ENCODE measurements at places on chromosomes 16 and 17.

DNA sequence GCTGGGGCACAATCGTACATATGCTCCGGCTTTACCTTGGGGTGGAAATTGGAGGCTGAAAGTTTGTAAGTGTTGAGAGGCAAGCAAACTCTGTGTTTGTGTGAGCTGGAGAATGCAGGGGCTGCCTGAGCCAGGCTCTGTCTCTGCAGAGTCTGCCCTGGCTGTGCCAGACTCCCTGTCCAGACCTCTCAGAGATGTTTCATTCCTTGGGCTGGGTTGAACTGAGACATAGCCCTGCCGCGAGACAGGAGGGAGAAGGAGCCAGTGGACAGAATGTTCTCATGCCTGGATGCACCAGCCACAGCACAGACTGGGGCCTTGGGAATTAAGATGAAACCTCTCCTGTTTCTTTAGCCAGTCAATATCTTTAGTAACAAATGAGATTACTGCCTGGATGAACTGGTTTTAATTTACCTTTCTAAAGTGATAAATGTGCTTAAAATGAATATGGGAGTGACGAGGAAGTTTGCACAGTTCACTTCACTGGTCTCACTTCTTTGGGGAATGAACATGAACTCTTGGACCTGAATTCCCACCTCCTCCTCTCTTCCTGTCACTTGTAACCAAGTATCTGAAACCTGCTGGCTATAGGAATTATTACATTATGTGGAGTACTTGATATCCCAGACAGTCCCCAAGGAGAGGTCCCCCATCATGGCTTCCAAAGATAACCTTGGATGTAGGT, 40.1 kb downstream of the YPEL2 start:
- no peak for DNase-seq
- no peaks in the 10 kb centered on the region for H3K27me3 ChIP-seq
- peak overlapping the region; percentile 30 for H3K27ac ChIP-seq
- H3K4me3 ChIP-seq = no peak overlapping the region
- H3K36me3 ChIP-seq = no peaks in the 10 kb centered on the region

GRCh38 chr17:1640329-1641064, 5.0 kb downstream of the SCARF1 start:
- no peak overlapping the region for H3K27ac ChIP-seq
- no peaks in the 10 kb centered on the region for H3K36me3 ChIP-seq
- no peaks in the 10 kb centered on the region for H3K27me3 ChIP-seq
- peaks cover 16% of the 10 kb centered on the region for H3K4me1 ChIP-seq
- H3K4me3 ChIP-seq = no peak overlapping the region

GRCh38 chr16:85384833-85385462, 228.2 kb upstream of the GSE1 start:
- no peak overlapping the region for H3K27ac ChIP-seq
- H3K36me3 ChIP-seq = no peaks in the 10 kb centered on the region
- no peak overlapping the region for H3K4me3 ChIP-seq
- peaks cover 9% of the 10 kb centered on the region for H3K27me3 ChIP-seq
- H3K4me1 ChIP-seq = no peaks in the 10 kb centered on the region

DNA sequence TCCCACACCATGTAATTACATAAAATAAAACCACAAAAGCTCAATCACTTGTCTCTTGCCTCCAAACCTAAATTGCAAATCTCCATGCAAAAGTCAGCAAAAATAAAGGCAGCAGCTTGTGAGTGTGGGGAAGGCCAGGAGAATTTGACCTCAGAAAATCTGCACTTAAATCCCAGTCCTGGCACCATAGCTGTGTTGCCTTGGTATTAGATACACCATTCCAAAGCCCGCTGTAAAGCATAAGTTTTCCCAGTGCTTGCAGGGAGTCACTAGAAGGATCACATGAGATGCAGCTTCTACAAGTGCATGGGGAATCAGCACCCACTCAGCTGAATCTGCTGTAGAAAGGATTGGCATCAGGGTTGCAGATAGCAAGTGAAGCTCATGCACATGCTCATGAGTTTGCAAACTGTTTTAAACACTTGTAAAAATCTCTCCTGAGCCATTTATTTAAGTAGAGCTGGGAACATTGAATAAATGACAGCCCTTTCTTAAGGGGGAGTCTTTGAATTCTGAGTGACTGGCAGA, 495.0 kb upstream of the HSBP1 start:
- no peak overlapping the region for H3K27ac ChIP-seq
- H3K27me3 ChIP-seq = peaks cover 11% of the 10 kb centered on the region
- no peaks in the 10 kb centered on the region for H3K36me3 ChIP-seq

DNA sequence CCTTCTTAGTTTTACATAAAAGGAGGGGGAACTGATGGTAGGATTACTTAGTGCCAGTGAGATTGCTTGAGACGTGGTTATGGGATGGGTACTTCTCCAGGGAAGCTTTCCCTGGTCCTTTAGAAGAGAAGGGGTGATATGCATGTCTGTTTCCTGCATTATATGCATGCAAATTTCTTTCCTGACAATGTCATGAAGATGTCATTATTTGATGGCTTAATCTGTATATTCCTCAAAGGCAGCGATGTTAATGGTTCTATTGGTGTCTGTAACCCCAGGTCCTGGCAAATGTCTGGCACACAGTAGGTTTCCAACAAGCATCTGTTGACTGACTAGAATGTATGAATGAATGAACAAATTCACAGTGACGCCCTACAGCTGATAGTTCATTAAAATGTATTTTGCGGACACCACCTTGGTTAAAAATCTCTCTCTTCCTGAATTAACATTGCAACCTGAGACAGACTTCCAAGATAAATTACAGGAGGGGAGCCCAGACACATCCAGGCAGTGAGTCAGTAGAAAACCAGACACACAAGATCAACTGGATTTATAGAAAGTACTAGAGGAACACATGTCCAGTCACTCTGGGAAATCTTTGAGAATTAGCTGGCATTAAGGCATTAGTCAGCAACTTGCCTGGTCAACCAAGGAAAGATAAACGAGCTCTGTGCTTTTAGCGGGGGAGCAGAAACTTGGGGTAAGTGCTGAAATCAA, 293.4 kb downstream of the XYLT1 start:
- DNase-seq = no peak
- H3K4me1 ChIP-seq = peaks cover 4% of the 10 kb centered on the region
- H3K27me3 ChIP-seq = no peaks in the 10 kb centered on the region
- H3K27ac ChIP-seq = no peak overlapping the region

DNA sequence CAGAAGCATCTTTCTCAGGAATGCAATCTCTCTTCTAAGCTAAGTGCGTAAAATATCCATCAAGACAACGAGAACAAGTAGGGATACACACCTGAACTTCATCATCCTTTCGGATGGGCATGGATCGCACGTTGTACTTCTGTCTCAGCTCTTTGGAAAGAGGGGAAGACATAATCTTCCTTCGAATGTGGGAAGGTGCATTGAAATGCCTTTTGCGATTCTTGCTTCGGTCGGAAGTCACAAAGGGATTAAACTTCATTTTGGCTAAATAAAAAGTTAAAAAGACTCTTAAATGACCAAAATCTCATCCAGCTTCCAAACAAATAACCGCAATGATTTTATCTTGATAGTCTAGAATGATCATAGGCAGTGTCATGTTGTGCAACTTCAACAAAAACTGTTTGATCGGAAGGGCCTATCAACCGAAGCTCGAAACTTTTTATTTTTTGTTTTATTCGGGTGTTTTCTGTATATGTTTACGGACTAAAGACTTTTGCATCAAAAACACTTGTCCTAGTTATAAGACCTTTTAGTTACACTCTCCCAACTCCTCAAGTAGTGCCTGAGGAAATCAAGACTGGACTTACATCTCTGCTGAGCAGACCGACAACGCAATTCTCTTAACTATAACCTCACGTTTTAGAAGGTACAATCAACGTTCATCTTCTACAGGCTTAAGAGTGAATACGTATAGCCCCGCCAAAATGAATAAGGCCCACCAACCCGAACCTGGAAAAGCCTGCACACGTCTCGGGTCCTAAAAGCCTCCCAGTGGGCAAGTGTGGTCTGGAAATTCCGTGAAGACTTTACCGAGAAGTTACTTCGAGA, 727 bp downstream of the RPL26 start:
- peak overlapping the region; percentile 100 for H3K4me3 ChIP-seq
- H3K27me3 ChIP-seq = no peaks in the 10 kb centered on the region
- H3K27ac ChIP-seq = peak overlapping the region; percentile 99

DNA sequence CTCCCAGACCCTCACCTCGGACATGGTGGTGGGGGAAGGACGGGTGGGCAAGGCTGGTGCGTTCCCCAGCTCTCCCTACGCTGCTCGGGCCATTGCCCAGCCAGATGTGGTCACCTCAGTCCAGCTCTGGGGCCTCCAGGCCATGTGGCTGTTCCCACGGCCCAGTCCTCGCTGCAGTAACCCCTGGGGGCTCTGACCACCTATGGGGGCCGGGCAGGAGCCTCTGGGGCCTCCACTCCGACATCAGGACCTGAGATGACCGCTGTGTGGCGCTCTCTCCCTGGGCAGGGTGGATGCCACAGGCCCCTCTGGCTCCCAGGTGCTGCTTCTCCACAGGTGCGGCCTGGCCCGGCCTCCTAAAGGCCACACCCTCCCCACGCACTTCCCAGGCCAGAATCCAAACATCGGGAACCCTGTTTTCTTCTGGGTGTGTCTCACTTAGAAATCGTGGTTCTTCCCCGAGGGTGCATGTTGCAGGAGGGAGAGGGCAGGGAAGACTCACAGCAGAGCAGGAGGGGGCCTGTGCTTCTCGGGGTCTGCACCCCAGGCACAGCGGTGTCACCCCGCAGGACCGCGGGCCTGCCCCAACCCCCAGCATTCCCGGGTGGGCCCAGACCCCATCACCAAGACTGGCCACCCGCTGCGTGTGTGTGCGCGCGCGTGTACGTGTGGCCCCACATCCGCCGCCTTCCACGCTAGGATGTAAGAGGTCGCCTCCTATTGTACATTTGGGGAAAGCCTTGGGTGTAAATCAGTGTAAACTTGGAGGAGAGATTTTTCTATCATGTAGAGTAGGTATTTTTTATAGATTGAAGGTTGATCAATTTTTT, 5.9 kb upstream of the CAPN15 start:
- no peaks in the 10 kb centered on the region for H3K27me3 ChIP-seq

- no peak for DNase-seq
- no peak overlapping the region for H3K4me3 ChIP-seq
- H3K27me3 ChIP-seq = no peaks in the 10 kb centered on the region
- H3K36me3 ChIP-seq = no peaks in the 10 kb centered on the region
- H3K27ac ChIP-seq = no peak overlapping the region
Measured at GRCh38 chr16:88744577-88745521, 38.5 kb downstream of the CTU2 start.

GRCh38 chr16:72937360-72937759, 110.6 kb downstream of the ZFHX3 start:
- H3K4me3 ChIP-seq = no peak overlapping the region
- H3K27ac ChIP-seq = no peak overlapping the region
- H3K4me1 ChIP-seq = no peaks in the 10 kb centered on the region
- no peaks in the 10 kb centered on the region for H3K36me3 ChIP-seq

DNA sequence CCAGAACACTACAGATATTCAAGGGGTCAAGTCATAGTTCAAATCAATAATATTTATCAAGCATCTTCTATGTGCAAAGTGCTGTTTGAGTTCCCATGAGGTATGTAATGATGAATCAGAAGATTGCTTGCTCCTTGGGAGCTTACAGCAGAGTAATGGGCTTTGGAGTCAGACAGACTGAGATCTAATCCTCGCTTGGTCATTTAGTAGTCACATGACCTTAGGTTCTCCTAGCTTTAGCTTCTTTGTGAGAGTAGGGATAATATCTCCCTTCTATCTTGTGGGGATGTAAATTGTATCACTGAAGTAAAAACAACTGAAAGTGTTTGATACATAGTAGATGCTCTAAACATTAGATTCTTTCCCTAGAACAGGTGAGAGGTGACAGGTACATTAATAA, 30.1 kb downstream of the SNX11 start:
- peaks cover 10% of the 10 kb centered on the region for H3K4me1 ChIP-seq
- peaks cover 12% of the 10 kb centered on the region for H3K36me3 ChIP-seq
- H3K27ac ChIP-seq = peak overlapping the region; percentile 14
- no peak overlapping the region for H3K4me3 ChIP-seq

DNA sequence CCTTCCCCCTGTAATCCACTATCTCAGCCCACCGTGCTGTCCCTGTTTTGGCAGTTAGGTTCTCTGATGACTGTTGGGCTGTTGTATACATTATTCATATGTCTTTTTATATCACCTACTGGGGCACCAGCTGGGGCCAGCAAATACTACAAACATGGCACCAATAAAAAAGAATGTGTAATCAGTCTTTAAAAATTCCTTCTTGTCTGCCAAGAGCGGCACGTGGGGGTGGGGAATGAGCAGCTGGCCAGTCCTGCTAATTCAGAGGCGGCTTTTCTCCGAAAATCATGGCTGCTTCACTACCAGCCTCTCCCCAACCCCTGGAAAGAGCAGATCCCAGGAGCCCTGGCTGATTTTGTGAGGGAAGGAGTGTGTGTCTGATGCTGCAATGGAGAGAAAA, 77.7 kb upstream of the EEF2KMT start:
- no peak overlapping the region for H3K4me3 ChIP-seq
- H3K27ac ChIP-seq = no peak overlapping the region
- H3K27me3 ChIP-seq = peaks cover 16% of the 10 kb centered on the region
- H3K36me3 ChIP-seq = no peaks in the 10 kb centered on the region
- DNase-seq = no peak
- no peaks in the 10 kb centered on the region for H3K4me1 ChIP-seq

DNA sequence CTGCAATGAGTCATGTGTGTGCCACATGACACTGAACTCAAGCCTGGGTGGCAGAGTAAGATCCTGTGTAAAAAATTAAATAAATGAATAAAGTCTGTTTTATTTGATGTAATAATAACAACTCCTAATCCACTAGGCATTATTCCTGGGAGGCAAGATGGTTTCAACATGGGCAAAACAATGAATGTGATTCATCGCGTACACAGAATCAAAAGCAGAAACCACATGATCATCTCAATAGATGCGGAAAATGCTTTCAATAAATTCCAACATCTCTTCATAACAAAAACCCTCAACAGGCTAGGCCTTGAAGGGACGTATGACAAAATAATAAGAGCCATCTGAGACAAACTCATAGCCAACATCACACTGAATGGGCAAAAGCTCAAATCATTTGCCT, 195.4 kb downstream of the CDH11 start:
- H3K27me3 ChIP-seq = no peaks in the 10 kb centered on the region
- no peak overlapping the region for H3K27ac ChIP-seq
- H3K4me1 ChIP-seq = no peaks in the 10 kb centered on the region
- no peak overlapping the region for H3K4me3 ChIP-seq
- H3K36me3 ChIP-seq = no peaks in the 10 kb centered on the region

GRCh38 chr17:11948789-11949188, 48.5 kb downstream of the ZNF18 start:
- no peak overlapping the region for H3K4me3 ChIP-seq
- H3K27me3 ChIP-seq = no peaks in the 10 kb centered on the region
- H3K27ac ChIP-seq = no peak overlapping the region

- H3K27me3 ChIP-seq = no peaks in the 10 kb centered on the region
- no peak overlapping the region for H3K4me3 ChIP-seq
- no peak overlapping the region for H3K27ac ChIP-seq
- DNase-seq = no peak
- no peaks in the 10 kb centered on the region for H3K4me1 ChIP-seq
- H3K36me3 ChIP-seq = no peaks in the 10 kb centered on the region
Measured at GRCh38 chr17:70875729-70876310, 706.5 kb downstream of the KCNJ2 start.
